Esophagus muscularis mucosa (tissue), 4 donors: ENCODE measurements at places on chromosomes 6 and 20. TPM values are rescaled to one million over a fixed set of nuclear protein-coding genes. Genes with fewer than 3 reads are reported as not detected.

DNA sequence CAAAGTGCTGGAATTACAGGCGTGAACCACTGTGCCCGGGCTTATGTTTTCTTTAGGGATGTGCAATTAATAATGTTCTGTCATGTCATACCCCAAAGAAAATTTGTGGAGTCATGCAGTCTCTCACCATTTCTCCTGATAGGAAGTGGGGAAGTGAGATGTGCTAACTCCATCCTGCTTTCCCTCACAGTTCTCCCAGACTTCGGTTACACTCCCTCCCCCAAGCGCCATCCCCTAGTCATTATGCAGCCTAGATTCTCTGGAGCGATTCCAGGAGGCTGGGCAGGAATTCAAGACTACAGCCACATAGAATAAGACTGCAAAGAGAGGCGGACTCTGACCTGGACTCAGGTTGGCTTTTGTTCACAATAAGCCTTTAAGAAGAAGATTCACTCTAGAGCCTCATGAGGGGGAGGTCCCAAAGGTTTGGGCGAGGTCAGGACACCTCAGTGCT, 271.4 kb downstream of the ALDH8A1 start:
- H3K27me3 ChIP-seq = no peaks in the 10 kb centered on the region
- no peak for DNase-seq
- H3K4me3 ChIP-seq = no peak overlapping the region
- H3K4me1 ChIP-seq = peaks cover 9% of the 10 kb centered on the region

The CSE1L gene
- 39.0 TPM for total RNA-seq

- peaks cover 6% of the 10 kb centered on the region for H3K4me1 ChIP-seq
- H3K4me3 ChIP-seq = no peak overlapping the region
- peak; percentile 79 for DNase-seq
- H3K27ac ChIP-seq = no peak overlapping the region
- H3K27me3 ChIP-seq = peaks cover 14% of the 10 kb centered on the region
- no peaks in the 10 kb centered on the region for H3K36me3 ChIP-seq
Measured at GRCh38 chr6:40394381-40394780, 192.8 kb downstream of the LRFN2 start.

The KHDC1L gene
- total RNA-seq = not detected

The GABRR2 gene
- total RNA-seq = not detected

GRCh38 chr6:40391851-40392517, 195.2 kb downstream of the LRFN2 start:
- no peak overlapping the region for H3K4me3 ChIP-seq
- H3K27ac ChIP-seq = no peak overlapping the region
- no peaks in the 10 kb centered on the region for H3K36me3 ChIP-seq
- peaks cover 14% of the 10 kb centered on the region for H3K27me3 ChIP-seq
- no peaks in the 10 kb centered on the region for H3K4me1 ChIP-seq

The FRK gene
- 0.42 TPM for total RNA-seq

DNA sequence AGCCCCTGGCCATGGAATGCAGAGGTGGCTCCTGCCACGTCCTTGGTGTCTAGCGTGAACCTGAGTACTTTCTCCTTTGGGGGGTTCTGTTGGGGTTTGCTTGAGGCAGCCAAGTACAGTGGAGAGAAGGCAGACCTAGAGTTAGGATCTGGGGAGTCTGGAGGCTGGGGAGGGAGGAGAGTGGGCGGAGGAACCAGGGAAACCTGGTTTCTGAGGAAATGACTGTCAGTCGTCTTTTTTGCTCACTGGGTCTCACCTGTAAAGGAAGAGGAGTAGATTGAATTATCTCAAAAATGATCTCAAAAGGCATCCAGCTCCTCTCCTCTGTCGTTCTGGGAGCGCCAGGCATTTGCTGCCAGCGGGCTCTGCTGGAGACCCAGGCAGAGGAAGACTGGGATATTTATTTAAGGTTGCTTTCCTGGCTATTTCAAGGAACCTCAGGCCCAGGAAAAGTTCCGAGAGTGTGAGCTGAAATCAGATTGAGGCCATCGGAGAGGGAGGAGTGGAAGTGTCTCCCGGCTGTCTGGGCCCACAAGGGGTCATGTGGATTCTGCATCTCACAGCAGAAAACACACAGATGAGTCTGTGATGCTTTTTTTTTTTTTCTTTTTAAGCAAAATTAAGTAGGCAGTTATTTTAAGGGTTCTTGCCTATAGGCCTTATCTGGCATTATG, 16.1 kb downstream of the EPB41L1 start:
- H3K27me3 ChIP-seq = no peaks in the 10 kb centered on the region
- no peaks in the 10 kb centered on the region for H3K36me3 ChIP-seq
- H3K4me1 ChIP-seq = peaks cover 9% of the 10 kb centered on the region
- no peak overlapping the region for H3K27ac ChIP-seq
- DNase-seq = no peak

The PGC gene
- total RNA-seq = 0.83 TPM

The HTR1B gene
- 1.2 TPM for total RNA-seq

DNA sequence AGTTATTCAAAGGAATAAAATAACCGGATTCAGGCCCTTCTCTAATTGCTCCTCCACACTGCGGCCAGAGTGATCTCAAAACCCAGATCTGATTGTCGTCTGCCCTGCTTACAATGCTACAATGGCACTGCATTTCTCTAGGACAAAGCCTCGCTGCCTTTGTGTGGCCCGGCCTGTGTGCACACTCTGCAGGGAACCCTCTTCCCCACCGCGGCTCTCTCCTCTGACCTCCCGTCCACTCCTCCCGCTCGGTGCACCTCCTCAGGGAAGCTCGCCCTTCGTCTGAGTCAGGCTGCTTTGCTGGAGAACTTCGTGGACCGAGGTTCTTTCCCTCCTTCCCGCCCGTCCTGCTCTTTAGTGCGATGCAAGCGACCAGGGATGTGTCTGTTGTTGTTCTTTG, 101.6 kb upstream of the SNX9 start:
- no peak overlapping the region for H3K27ac ChIP-seq
- DNase-seq = no peak
- H3K36me3 ChIP-seq = no peaks in the 10 kb centered on the region
- no peak overlapping the region for H3K4me3 ChIP-seq

GRCh38 chr20:21101932-21102575, 4.1 kb downstream of the LINC00237 start:
- H3K36me3 ChIP-seq = no peaks in the 10 kb centered on the region
- H3K4me3 ChIP-seq = peak overlapping the region; percentile 44
- H3K27ac ChIP-seq = no peak overlapping the region
- peak; percentile 81 for DNase-seq

DNA sequence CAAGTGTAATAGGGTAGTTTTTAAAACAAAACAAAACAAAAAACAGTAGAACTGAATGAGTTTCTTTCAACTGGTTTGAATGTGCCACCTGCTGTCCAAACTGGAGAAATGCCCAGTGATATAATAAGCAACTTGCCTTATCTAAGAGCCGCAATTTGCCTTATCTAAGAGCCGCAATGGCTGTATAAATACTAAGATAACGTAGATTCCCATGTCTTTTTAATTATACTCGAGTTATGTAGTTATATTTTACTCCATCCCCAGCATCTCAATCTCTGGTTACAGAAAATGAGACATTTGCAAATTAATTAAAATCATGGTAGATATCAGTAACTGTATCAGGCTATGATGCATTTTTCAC, 67.2 kb downstream of the RPP40 start:
- peaks cover 10% of the 10 kb centered on the region for H3K4me1 ChIP-seq
- no peak overlapping the region for H3K27ac ChIP-seq
- no peak overlapping the region for H3K4me3 ChIP-seq
- no peak for DNase-seq
- no peaks in the 10 kb centered on the region for H3K36me3 ChIP-seq
- H3K27me3 ChIP-seq = no peaks in the 10 kb centered on the region

DNA sequence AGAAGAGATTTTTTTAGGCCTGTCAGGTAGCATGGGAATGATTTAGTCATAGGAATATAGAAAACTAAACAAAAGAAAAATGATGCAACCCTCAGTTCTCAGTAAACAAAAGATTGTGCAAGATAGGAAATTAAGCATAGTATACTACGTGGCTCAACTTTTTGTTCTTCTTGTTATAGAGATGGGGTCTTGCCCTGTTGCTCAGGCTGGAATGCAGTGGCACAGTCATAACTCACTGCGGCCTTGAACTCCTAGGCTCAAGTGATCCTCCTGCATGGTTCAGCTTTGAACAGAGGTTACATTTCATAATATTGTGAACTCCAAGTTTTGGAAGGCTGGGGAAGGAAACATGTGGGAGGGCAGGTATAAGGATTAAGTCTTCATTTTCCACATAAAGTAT, 28.5 kb downstream of the SLX4IP start:
- H3K36me3 ChIP-seq = no peaks in the 10 kb centered on the region
- DNase-seq = no peak
- H3K4me1 ChIP-seq = peaks cover 31% of the 10 kb centered on the region
- no peaks in the 10 kb centered on the region for H3K27me3 ChIP-seq

DNA sequence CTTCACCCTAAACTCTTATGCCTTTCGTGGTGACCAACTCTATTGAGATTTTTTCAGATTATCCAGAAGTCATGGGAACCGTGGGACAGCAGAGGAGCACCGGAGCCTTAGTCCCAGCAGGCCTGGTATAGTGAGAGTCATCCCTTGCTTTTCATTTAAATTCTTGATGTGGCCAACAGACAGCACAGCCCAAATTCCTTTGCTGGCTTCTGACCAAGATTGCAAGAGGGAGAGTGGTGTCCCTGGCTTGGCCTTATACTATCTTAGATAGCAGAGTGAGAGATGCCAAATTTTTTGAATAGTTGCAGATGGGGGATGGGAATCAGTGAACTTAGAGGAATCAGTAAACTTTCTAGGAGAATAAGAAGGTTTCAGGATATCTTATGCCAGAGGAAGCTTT, 7.8 kb downstream of the STX11 start:
- no peak for DNase-seq
- H3K27ac ChIP-seq = no peak overlapping the region
- H3K27me3 ChIP-seq = no peaks in the 10 kb centered on the region
- peaks cover 14% of the 10 kb centered on the region for H3K4me1 ChIP-seq

- H3K27me3 ChIP-seq = no peaks in the 10 kb centered on the region
- no peak overlapping the region for H3K27ac ChIP-seq
- no peaks in the 10 kb centered on the region for H3K4me1 ChIP-seq
- no peak overlapping the region for H3K4me3 ChIP-seq
- H3K36me3 ChIP-seq = no peaks in the 10 kb centered on the region
Measured at GRCh38 chr6:5121479-5121878, 36.3 kb downstream of the PPP1R3G start.

GRCh38 chr6:75824160-75824559, 75.1 kb downstream of the MYO6 start:
- H3K27me3 ChIP-seq = no peaks in the 10 kb centered on the region
- no peak overlapping the region for H3K27ac ChIP-seq
- DNase-seq = no peak
- no peak overlapping the region for H3K4me3 ChIP-seq
- no peaks in the 10 kb centered on the region for H3K4me1 ChIP-seq
- no peaks in the 10 kb centered on the region for H3K36me3 ChIP-seq

The LMBRD1 gene
- total RNA-seq = 50.4 TPM

DNA sequence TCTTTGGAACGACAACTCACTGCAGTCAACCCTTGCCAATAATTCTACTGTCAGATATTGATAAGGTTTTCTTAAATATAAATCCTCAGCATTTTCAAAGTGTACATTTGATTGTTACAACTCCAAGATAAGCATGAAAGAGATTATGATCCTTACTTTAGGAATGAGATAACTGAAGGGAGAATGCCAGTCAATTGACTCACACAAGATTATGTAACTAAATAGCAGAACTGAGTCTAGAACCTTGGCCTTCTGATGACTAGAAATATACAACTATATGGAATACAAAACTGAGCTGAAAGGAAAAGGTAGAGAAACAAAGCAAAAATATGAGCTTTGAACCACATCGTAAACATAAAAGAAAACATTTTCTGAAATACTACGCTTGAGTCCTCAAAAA, 26.9 kb upstream of the STXBP5 start:
- no peaks in the 10 kb centered on the region for H3K27me3 ChIP-seq
- H3K36me3 ChIP-seq = no peaks in the 10 kb centered on the region
- no peak overlapping the region for H3K27ac ChIP-seq
- no peak overlapping the region for H3K4me3 ChIP-seq

The C6orf136 gene
- 22.5 TPM for total RNA-seq

GRCh38 chr6:137218473-137218916, 690 bp downstream of the IFNGR1 start:
- no peaks in the 10 kb centered on the region for H3K27me3 ChIP-seq
- peak; percentile 93 for DNase-seq
- peak overlapping the region; percentile 95 for H3K4me3 ChIP-seq
- peak overlapping the region; percentile 98 for H3K27ac ChIP-seq
- peaks cover 77% of the 10 kb centered on the region for H3K4me1 ChIP-seq

The TNXB gene
- 392 TPM for total RNA-seq

- H3K27me3 ChIP-seq = no peaks in the 10 kb centered on the region
- H3K36me3 ChIP-seq = no peaks in the 10 kb centered on the region
- no peaks in the 10 kb centered on the region for H3K4me1 ChIP-seq
- H3K4me3 ChIP-seq = no peak overlapping the region
- H3K27ac ChIP-seq = no peak overlapping the region
- DNase-seq = no peak
Measured at GRCh38 chr6:153215242-153215641, 84.2 kb upstream of the RGS17 start.

- no peak overlapping the region for H3K4me3 ChIP-seq
- no peaks in the 10 kb centered on the region for H3K36me3 ChIP-seq
- no peaks in the 10 kb centered on the region for H3K4me1 ChIP-seq
Measured at GRCh38 chr6:138302554-138302953, 75.2 kb upstream of the SMIM28 start.

The CD24 gene
- total RNA-seq = 1.1 TPM

DNA sequence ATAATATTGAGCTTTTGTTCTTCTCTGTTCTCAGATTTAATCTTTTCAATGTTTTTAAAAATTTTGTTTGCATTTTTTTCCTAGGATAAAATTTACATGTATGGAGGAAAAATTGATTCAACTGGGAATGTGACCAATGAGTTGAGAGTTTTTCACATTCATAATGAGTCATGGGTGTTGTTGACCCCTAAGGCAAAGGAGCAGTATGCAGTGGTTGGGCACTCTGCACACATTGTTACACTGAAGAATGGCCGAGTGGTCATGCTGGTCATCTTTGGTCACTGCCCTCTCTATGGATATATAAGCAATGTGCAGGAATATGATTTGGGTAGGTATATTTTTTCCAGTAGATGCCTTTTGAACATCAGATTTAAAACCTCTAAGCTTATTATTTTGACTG, 89.8 kb downstream of the ATRN start:
- H3K36me3 ChIP-seq = peaks cover 5% of the 10 kb centered on the region
- no peak overlapping the region for H3K4me3 ChIP-seq
- DNase-seq = no peak
- H3K27me3 ChIP-seq = no peaks in the 10 kb centered on the region
- H3K27ac ChIP-seq = no peak overlapping the region
